ENCODE measurements at places on chromosomes 3 and 15.
A peak's percentile ranks its signal among the peaks of the same experiment; 100 is the strongest.

GRCh38 chr3:134625462-134625861, 25.4 kb downstream of the KY start:
- DNase-seq = no peak

- DNase-seq = no peak
These were observed 18.1 kb downstream of the CPA3 start for GRCh38 chr3:148883163-148883562.

GRCh38 chr3:127735767-127736693, 63.3 kb downstream of the ABTB1 start:
- DNase-seq = no peak

DNA sequence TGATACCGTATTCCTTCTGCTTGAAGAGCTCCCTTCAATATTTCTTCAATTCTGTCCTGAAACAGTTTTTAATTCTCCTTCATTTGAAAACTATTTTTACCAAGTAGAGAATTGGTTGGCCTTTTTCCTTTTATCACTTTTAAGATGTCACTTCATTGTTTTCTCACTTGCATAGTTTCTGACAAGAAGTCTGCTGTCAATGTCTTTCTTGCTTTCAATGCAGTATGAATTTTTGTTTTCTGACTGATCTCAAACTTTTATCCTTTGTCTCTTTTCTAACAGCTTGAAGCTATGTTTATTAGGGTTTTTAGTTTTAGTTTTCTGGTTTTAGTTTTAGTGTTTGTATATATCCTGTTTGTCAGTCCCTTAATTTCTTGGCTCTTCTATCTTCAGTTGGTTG, 364.8 kb upstream of the TPRG1 start:
- no peak for DNase-seq

DNA sequence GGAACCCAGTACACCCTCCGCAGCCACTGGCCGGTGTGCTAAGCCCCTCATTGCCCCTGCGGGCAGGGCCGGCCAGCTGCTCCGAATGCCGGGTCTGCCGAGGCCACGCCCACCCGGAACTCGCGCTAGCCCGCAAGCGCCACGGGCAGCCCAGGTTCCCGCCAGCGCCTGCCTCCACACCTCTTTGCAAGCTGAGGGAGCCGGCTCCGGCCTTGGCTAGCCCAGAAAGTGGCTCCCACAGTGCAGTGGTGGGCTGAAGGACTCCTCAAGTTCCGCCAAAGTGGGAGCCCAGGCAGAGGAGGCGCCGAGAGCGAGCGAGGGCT, 81.4 kb upstream of the BCHE start:
- no peak for DNase-seq

DNA sequence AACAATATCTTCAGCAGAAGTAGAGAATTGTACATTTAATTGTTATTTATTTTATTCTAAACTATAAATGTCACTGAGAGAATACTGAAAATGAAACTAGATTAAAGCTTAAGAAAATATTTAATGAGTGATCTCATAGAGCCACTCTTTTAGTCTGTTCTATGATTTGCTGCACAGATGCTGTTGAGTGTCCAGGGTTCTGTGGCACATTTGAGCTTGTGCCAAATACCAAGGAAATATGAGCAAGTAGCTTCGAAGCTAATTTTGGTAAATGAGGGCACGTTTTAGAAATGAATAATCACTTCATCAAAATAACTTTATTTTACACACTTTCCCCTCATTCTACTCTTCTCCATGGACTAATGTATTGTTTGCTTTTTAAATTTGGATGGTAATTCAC, 53.6 kb upstream of the THRB start:
- no peak for DNase-seq

DNA sequence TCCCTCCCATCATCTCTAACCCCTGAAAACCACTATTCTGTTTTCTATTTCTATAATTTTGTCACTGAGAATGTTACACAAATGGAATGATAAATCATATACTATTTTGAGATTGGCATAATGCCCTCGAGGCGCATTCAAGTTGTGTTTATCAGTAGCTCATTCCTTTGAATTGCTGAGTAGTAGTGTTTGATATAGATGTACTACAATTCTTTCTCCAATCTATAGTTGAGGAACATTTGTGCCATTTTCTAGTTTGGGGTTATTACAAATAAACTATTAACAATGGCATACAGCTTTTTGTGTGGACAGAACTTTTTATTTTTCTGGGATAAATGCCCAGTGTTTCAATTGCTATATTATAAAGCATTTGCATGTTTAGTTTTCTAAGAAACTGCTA, 86.0 kb downstream of the CCR1 start:
- DNase-seq = no peak

GRCh38 chr15:59662260-59662659, 4.9 kb upstream of the GTF2A2 start:
- DNase-seq = no peak

GRCh38 chr3:67349551-67350174, 304.7 kb downstream of the SUCLG2 start:
- DNase-seq = no peak

DNA sequence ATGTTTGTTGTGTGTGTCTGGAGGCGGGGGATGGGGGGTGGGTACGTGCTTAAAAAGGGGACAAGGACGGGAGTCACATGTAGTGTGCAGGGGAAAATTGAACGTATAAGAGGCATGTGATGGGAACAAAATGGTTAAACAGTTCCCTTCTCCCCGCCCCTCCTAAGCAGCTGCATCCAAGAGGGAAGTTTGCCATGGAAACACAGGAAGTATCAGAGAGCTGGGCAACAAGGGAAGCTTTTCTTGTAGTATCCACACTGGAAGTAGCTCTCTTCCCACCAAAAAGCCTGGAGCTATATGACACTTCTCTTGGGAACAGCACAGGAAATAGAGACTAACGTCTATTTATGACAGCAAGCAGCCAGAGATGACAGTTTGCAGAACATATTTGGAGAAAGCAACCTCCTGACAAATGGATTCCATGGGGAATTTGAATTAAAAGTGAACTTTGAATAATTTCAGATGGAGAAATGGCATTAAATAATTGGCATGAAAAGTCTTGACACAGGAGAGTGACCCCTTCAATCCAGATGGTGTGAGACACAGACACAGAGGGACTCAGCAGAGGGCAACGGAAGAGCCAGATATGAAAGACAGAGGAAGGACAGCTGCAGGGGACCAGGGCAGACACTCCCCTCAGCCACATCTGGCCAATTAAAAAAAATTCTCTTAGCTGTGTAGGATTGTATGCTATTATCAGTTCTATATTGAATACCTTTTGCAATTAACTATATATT, 294.2 kb upstream of the TBL1XR1 start:
- DNase-seq = no peak

DNA sequence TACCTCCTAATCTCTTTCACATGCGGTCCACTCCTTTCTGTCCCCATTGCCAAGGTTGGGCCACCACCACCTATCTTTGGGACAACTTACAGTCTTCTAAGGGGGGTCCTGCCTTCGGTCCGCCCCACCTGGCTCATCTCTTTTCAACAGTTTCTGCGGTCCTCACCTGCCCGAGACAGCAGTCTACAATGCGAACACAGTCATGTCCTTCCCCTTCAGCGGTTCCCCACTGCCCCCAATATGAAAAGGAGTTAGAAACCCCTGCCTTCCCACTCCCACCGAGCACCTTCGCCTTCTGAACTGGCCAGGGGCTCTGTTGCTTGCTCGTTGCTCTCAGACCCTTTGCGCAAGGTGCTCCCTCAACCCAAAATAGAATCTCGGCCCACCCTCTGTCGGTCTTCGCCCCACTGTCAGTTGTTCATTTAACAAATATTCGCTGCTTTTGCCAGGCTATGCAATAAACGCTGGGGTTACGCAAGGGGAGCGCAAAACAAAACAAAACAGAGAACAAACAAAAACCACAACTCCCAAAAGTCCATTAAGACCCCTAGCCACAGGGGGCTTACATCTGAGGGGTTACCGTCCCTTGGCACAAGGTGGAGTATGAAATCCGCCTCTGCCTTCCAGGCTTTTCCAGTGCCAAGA, 611 bp upstream of the FANCI start:
- DNase-seq = no peak

GRCh38 chr3:13234666-13235065, 161.4 kb upstream of the IQSEC1 start:
- DNase-seq = no peak

GRCh38 chr3:32184187-32184730, 54.2 kb upstream of the CMTM8 start:
- DNase-seq = no peak

DNA sequence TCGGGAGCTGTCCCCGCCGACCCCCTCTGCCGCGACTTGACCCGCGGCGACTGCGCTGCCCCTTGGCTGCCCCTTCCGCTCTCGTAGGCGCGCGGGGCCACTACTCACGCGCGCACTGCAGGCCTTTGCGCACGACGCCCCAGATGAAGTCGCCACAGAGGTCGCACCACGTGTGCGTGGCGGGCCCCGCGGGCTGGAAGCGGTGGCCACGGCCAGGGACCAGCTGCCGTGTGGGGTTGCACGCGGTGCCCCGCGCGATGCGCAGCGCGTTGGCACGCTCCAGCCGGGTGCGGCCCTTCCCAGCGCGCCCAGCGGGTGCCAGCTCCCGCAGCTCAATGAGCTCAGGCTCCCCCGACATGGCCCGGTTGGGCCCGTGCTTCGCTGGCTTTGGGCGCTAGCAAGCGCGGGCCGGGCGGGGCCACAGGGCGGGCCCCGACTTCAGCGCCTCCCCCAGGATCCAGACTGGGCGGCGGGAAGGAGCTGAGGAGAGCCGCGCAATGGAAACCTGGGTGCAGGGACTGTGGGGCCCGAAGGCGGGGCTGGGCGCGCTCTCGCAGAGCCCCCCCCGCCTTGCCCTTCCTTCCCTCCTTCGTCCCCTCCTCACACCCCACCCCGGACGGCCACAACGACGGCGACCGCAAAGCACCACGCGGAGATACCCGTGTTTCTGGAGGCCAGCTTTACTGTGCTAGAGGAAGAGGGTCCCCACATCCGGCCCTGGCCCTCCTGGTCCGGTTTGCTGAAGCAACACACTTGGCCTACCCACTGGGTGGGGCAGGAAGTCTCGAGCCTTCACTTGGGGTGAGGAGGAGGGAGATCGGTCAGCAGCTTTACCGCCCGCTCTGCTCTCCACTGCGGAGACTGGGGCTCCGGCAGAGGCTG, at the start of gene RASSF1:
TSS of gene RASSF1 (minus strand) at position 389 of the 882 bp plus-strand sequence. CDS start at position 358, 31 bp downstream.
- DNase-seq = peak; percentile 50

DNA sequence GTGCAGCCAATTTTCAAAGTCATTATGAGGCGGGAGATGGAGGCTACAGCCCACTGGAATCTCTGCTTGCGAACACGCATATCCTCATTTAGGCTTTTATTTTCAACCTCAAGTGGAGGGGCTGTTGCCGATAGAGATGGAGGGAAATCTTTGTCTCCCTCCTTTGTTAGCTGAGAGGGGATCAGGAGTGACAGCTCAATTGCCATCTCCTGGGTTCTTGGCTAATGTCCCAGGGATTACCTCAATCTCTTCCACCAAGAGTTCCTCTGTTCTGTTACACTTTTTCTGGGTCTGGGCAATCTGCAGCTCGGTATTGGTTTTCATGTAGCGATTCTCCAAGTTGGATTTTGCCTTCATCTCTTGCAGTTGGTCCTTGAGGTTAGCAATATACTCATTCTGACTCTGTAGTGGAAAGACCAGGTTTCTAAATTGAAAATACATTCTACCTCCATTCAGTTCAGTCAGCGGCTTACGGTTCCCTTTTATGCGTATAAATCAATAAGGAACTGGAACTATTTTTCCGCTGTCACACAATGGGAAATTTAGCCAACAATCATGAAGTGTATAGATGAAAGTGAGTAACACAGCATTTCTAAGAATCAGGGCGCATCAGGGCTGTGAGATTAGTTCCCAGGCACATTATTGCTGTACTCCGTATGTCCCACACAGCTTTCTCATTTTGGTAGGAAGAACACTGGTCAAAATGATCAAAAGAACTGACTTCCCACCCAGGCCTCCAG, 36.2 kb upstream of the RPL35A start:
- no peak for DNase-seq

- DNase-seq = no peak
These were observed 154.5 kb upstream of the SUCLG2 start for GRCh38 chr3:67808906-67809305.

DNA sequence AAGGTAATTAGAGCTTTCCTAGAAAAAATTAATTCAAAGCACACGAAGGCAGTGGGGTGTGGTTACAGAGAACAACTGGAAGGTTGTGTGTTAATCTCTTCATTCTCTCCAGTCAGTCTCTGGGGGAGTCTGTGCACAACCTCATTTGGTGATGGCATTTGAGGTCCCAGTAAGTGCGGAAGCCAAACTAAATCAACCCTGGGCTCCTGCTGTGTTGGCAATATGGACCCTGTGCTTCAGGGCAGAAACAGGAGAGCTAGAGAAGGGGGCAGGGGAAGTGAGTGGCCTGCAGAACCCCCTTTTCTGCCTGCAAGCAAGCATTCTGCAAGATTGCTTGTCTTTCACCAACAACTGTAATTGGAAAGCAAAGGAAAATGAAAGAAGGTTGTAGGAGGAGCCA, 195.9 kb upstream of the ST8SIA2 start:
- no peak for DNase-seq

- DNase-seq = no peak
These were observed 51.5 kb downstream of the RAD18 start for GRCh38 chr3:8911781-8912180.

- DNase-seq = no peak
These were observed 16.5 kb downstream of the BCHE start for GRCh38 chr3:165820671-165821123.

GRCh38 chr3:135217730-135218129, 422.7 kb downstream of the EPHB1 start:
- no peak for DNase-seq

- DNase-seq = no peak
These were observed 739.2 kb downstream of the VGLL3 start for GRCh38 chr3:86251781-86252180.

- no peak for DNase-seq
These were observed 15.3 kb upstream of the SMAD3 start for GRCh38 chr15:67050062-67050461.

GRCh38 chr3:139607257-139608107, 67.9 kb upstream of the RBP1 start:
- DNase-seq = no peak

DNA sequence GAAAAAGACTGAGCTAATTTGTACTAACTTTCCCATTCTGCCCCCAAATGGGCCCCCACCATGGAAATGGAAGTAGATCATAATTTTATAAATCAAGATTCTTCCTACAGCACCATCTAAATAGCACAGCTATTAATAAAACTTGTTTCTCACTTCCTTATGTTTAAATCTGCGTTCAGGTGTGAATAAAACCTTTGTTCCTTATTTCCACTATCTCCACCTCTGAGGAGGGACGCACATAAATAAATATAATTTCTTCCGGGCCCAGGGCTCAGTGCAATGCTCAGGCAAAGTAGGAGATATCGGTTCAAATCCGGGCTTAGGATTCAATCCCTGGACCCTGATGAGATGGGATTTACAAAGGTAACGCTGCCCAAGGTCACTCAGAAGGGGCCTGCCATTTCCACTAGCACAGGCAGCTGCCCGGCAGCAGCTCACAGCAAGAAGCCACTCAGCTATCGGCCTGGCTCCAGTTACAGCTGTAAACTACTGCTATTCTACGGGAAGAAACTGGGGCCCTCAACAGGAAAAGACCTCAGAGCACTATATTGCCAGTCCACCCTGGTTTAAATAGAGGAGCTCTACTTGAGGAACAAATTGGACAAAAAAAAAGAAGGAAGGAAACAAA, 52.5 kb downstream of the FOXP1 start:
- no peak for DNase-seq

Data from activated T-helper 9 cell treated with anti-CD3 and anti-CD28 coated beads, Interleukin-2, amount 50 U/mL, for 16 hours (primary cell).